Anterior cingulate cortex (tissue), 58 donors: ENCODE measurements at places on chromosomes 11 and 22.

DNA sequence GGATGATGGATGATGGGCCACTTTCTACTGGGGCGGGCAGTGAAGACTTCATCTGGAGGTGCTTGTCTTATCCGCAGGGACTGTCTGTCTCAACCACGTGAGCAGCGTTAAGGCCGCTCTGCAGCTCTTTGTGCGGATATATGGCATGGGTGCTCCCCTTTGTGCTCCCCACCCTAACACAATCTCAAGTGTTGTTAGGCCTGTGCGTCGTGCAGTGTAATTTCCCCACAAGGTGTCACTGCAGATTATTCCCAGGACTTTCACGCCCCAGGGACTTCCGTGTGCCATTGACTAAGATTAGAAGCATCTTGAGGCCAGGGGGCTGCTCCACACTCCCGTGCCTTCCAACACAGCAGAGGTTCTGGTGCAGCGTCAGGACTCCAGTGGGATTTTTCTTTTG, 65.3 kb downstream of the TBC1D22A start:
- no peak for DNase-seq

DNA sequence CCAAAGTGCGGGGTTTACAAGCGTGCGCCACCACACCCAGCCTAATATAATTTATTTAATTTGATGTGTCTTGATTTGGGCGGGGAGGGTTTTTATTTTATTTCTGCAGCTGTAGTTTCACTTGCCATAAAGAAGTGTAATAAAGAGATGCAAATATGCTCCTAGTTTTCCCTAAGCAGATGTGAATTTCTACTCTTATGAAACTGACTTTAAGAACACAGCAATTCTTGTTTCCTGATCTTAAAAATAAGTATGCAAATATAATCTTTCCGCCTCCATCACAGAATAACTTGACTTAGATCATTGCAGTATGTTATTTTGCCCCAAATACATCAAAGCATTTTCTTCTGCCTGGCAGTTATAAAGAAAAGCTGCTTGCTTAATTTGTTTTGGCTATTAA, 4.4 kb downstream of the SPCS2 start:
- DNase-seq = no peak

- no peak for DNase-seq
Measured at GRCh38 chr22:25112538-25113253, 87.0 kb upstream of the CRYBB3 start.

GRCh38 chr22:40748388-40749355, 69.4 kb downstream of the MCHR1 start:
- DNase-seq = no peak

DNA sequence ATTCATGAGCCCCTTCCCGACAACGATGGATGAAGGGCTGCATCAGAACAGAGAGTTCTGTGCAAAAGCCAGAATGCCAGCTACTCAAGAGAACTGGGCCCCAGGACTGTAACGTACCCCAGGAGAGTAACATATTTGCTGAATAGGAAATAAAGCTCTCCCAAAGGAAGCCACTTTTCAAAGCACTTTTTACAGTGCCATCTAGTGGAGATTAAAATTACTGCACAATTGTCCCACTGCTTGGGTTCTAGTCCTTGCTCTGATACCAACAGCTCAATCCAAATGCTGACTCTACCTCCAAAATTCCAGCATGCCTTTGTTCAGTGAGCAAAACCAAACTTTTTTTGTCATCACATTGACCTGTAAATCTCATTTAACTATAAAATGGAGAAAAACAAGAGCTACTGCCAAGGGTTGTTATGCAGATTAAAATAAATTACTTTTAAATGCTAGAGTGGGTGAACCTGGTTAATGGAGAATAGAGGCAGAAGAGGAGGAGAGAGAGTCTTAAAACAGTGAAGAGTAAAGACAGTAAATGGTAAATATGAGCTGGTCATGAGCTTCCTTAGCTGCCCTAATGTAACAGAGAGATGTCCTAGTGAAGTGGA, 87.6 kb upstream of the FSHB start:
- DNase-seq = no peak

DNA sequence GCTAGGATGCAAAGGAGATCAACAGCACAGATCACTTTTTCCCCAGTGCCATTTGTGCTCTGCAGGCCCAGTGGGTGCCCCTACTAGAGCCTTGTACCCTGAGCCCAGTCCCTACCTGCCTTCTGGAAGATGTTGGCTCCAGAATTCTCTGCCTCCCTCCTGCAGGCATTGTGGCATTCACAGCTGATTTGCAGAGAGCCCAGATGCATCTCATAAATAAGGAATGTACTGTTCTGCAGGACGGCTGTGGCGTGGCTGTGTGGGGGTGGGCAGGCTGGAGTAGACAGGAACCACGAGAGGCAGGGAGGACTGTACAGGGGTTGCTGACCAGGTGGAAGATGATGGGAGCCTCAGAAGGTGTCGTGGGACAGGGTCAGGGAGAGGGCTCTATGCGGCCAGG, 11.2 kb upstream of the MIAT start:
- peak; percentile 50 for DNase-seq

- no peak for DNase-seq
Measured at GRCh38 chr11:83303316-83303715, 17.1 kb upstream of the CCDC90B start.

DNA sequence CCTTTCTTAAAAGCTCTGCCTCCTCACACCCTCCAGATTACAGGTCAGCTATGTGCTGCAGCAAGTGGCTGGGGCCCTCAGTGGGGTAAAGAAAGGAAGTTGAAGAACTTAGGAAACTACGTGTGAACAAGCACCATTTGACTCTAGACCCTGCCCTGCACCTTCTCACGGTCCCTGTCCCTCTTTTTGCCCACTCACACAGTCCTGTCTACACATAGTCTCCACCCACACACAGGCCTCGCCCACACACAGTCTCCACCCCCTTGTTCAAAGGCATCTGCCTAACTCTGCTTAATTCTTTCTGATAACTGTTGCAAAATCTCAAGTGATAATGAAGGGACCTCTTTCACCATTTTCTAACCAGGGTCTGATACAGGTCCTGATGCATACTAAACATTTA, 59.0 kb downstream of the TMPRSS5 start:
- no peak for DNase-seq

- no peak for DNase-seq
Measured at GRCh38 chr11:112590764-112591163, 330.1 kb upstream of the PLET1 start.

GRCh38 chr11:19433367-19433766, 192.6 kb upstream of the E2F8 start:
- DNase-seq = no peak

GRCh38 chr11:13685461-13686108, 17.1 kb downstream of the FAR1 start:
- no peak for DNase-seq

DNA sequence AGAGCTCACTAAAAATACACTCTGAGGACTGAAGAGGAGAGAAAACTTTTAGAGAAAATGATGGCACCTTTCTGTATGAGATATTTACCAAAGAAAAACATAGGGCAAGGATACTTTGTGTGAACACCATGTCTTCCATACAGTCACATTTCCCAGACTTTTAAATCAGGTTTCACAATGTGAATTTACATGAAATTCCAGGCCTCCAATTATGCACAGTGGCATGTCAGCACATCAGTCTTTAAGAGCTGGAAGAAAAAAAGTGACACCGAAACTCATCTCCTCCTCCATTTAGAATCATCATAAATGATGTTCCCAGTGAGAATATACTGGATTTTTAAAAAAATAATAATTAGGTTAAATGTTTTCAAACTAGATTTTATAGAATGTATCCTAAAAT, 232.2 kb upstream of the UBASH3B start:
- no peak for DNase-seq

DNA sequence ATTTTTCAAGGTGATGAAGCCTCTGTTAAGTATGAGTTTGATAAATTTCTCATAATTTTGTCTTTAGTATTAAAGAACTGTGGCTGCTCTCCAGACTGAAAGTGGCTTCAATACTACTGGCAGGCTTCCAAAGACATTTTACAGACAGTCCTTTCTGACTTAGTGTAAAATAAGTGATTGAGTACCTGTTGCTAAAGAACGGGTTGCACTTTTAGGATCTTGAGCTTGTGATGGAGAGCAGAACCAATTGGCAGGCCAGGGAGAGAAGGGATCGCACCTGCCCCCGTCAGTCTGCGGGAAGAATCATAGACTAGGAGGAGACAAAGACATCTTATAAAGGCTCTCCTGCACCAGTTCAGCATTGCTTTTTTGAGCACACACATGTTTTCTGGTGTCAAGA, 4.4 kb downstream of the NCAM1 start:
- no peak for DNase-seq

DNA sequence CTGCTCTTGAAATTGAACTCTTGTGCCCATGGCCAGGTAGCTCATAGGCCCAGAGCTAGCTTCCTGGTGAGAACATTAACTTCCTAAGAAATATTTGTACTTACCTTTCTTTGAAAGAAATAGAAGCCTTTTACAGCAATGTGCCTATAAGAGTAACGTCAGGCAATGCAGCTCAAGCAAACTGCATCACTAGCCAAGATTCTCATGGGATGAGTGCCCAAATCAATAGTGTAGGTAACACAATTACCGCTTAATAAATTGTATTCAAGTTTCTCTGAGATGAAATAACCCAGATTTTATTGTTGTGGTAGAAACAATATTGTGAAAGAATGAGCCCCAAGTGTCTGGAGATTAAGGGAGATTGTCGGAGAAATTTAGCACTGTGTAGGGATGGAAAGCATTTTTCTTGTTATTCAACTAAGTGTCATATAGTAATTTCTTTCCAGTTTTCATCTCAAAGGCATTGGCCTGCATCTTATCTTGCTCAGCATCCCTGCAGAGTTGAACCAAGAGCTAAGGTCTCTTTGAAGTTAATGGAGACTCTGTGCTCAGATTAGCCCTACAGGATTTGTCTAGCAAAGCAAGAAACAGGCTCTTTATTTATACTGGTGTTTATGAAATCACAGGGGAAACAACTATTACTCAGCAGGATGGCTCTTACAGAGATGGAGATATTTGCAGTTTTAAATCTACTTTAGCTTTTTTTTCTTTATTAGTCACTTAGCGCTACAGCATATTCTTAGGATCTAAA, 321.0 kb upstream of the PDGFD start:
- no peak for DNase-seq

DNA sequence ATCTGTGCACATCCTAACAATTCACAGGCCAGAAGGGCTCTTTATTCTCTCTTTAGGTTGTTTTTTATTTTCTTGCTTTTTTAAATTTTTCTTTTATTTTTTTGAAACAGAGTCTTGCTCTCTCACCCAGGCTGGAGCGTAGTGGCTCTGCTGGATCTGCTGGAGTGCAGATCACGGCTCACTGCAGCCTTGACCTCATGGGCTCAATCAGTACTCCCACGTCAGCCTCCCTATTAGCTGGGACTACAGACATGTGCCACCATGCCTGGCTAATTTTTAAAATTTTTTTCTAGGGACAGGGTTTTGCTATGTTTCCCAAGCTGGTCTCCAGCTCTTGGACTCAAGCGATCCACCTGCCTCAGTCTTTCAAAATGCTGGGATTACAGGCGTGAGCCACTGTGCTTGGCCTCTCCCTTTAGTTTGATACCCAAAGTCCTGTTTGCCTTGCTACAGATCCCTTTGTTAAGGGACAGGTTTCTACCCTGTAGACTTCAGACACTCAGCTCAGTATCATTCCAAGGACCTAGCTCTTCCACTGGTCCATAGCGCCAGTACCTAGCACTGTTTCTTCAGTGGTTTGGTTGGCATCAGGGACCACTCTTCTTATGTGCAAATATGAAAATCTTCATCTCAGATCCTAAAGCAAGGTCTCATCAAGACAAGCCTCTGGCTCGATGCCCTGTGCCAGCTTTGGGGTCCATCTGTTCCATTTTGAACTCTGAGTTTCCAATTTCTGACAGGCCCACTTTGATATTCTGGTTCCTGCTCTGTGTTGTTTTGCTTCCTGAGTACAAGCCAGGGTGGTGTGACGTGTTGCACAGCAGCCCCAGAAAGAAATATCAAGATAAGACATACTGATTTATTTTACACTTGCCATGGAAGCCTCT, 211.7 kb downstream of the FAT3 start:
- no peak for DNase-seq

DNA sequence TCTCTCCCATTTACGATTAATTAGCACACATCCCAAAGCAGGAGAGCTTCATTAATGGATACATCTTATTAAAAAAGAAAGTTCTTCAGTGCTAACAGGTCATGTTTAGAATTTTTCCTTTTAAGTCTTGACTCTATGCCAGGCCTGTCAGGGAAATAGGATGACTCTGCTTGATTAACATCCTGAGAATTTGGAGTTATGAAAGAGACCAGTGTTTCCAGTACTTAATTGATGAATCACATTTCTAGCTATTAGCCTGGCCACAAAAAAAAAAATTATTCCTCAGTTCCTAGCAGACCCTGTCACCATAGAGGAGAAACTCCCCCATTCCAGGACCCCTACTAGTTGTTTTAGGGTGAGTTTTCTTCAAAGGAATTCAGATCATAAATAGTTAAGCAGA, 23.6 kb upstream of the ME3 start:
- no peak for DNase-seq

GRCh38 chr22:29167032-29167911, 38.4 kb upstream of the EMID1 start:
- DNase-seq = no peak

DNA sequence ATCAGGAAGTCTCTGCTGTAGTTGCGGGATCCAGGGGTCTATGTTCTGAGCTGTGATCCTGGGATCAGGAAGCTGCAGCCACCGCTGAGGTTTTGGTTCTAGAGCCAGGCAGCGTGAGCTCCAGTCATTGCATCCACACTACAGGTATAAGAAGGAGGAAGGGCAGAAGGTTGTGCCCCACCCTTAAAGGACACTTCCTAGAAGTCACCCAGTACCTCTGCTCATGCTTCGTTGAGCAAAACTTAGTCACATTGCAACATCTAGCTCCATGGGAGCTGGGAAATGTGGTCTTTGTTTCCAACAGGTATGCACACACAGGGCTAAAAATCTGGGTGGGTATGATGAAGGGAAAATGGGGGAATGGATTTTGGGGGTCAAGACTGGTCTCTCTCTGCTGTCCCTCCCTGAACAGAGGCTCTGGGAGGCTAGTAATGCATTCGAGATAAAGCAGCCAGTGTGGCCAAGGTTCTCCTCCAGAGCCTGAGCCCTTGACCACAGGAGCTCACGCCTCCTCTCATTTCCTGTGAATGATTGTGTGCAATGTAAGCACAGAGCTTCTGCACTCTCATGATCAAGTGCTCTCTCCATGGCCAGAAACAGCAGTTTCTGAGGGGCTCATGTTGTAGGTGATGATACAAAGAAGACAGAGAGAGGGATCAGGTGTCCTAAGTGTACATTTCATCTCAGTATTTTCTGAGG, 86.8 kb upstream of the OR4B1 start:
- DNase-seq = no peak

GRCh38 chr11:8359521-8359920, 95.8 kb upstream of the LMO1 start:
- no peak for DNase-seq

DNA sequence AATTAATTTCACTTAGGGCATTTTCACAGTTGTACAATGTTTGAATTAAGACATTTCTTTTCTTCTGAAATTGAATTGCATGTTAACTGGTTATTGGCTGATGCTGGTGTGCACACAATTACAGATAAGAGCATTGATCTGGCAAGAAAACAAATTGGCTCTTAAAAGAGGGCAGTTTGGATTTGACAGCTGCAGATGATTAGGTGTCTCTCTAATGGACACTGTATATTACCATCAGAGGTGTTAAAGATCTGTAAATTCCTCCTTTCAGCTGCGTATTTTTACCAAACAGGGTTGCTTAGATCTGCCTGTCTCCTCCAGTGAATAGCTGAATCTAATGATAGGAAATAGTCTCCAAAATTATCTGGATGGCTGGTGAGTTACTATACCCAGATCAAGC, 198.5 kb downstream of the BLID start:
- no peak for DNase-seq
